Germinal center (tissue), 1 donor: ENCODE measurements at places on chromosomes 12 and 14.

DNA sequence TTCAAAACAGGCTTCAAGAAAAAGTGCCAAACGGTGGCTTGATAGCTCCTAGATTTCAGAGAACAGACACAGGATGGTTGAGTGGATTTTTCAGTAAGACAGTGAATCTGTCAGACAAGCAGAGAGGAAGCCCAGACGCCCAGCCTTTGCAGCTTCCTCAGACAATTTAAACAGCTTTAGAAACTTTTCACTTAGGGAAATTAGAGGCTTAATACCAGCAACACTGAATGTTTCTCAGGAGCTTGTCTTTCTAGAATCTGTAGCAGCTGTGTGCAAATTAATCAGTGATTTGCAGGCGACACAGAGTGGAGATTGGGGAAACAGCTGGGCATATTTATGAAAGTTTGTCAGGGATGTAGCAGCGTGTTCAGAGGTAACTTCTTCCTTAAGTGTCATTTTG, 362.1 kb downstream of the GALC start:
- no peak for DNase-seq

- peak; percentile 26 for DNase-seq
Observed at GRCh38 chr14:65414961-65415589, 2.5 kb downstream of the FUT8 start.

DNA sequence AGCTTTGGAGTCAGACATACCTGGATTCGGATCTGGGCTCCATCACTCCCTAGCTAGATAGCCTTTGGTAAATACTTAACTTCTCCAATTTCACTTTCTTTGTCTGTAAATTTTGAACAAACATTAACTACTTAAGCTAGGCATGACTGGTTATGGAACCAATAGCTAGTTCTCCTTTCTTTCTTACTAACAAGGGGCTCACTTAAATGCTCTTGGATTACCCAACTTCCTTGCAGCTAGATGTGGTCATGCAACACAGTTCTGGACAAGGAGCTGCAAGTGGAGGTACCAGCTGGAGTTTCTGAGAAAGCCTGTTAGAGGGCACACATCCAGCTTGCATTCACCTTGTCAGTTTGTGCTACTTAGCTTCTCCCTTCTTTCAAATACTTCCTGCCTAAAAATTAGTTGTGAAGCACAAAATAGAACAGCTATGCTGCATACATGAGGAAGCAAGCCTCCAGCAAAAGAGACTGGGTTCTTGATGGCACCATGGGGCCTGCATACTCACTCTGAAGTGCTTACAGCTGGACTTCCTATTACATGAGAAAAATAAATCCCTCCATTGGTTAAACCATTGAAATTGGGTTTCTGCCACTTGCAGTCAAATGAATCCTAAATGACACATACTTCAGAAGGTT, 210.1 kb upstream of the EEA1 start:
- peak; percentile 50 for DNase-seq

DNA sequence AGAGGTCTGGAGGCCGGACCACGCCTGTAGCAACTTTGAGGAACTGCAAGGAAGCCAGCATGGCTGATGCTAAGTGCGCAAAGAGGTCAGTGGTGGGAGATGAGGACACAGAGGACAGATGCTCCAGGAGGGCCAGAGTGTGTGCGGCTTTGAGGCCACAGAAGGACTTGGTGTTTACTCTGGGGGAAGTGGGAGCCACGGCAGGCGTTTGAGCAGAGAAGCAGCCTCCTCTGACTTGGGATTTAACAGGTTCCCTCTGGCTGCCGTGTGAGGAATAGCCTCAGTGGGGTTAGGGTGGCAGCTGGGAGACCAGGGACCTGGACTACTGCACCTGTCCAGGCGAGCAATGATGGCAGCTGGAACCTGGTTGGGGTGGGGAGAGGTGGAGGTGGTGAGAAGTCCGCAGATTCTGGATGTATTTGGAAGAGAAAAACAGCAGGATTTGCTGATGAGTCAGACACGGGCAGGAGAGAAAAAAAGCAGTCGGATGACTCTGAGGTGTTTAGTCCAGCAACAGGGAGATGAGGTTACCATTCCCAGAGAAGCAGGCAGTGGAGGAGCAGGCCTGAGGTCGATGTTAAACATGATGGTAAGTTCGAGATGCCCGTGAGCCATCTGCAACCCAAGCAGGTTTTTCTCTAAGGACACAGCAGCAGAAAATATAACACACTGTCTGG, 143.5 kb downstream of the SCARB1 start:
- DNase-seq: no peak

GRCh38 chr14:28057359-28058296, 709.0 kb upstream of the FOXG1 start:
- DNase-seq: no peak

DNA sequence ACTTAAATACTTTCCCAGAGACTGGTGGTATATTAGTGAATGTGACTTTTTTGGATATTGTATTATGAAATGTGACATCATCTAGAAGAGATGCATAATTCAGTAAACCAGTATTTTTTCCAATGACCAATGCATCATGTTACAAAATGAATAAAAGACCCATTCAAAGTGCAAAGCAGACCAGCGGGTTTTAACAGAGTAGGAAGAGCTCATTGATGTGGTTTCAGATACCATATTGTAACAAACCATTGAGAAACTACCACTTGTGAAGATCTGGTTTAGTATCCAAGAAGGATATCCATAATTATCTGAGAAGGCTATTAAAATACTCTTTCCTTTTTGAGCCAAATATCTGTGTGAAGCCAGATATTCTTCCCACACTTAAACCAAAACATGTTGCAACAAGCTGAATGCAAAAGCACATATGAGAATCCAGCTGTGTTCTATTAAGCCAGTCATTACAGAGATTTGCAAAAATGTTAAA, 47.7 kb downstream of the MVK start:
- no peak for DNase-seq

- no peak for DNase-seq
Observed at GRCh38 chr14:26328791-26329190, 269.0 kb downstream of the NOVA1 start.

DNA sequence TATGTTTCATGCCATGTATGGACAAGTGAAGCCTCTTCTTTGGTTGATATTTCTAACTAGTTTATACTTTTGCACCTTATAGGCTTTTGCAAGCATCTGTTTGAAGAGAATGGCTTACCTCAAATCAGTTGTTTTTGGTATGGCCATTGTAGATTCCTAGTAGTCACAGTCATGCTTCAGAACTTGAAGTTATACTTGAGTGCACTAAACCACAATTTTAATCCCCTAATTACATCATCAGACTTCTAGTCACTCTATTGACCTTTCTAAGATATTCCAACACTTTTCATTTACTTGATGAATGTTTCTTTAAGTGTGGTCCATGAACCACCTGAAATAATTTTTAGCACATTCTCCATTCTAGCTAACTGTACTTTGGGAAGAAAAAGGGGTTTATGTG, 18.6 kb upstream of the KLRB1 start:
- DNase-seq: no peak

GRCh38 chr12:85468356-85469157, 188.5 kb downstream of the ALX1 start:
- DNase-seq: peak; percentile 11

- DNase-seq: no peak
Observed at GRCh38 chr12:93244514-93245077, 133.1 kb upstream of the NUDT4 start.

- no peak for DNase-seq
Observed at GRCh38 chr14:32377046-32377646, 48.0 kb downstream of the AKAP6 start.

- DNase-seq: peak; percentile 51
Observed at GRCh38 chr12:44000309-44000952, 164.6 kb downstream of the TMEM117 start.

- DNase-seq: no peak
Observed at GRCh38 chr14:70884595-70885342, 22.5 kb upstream of the PCNX1 start.

DNA sequence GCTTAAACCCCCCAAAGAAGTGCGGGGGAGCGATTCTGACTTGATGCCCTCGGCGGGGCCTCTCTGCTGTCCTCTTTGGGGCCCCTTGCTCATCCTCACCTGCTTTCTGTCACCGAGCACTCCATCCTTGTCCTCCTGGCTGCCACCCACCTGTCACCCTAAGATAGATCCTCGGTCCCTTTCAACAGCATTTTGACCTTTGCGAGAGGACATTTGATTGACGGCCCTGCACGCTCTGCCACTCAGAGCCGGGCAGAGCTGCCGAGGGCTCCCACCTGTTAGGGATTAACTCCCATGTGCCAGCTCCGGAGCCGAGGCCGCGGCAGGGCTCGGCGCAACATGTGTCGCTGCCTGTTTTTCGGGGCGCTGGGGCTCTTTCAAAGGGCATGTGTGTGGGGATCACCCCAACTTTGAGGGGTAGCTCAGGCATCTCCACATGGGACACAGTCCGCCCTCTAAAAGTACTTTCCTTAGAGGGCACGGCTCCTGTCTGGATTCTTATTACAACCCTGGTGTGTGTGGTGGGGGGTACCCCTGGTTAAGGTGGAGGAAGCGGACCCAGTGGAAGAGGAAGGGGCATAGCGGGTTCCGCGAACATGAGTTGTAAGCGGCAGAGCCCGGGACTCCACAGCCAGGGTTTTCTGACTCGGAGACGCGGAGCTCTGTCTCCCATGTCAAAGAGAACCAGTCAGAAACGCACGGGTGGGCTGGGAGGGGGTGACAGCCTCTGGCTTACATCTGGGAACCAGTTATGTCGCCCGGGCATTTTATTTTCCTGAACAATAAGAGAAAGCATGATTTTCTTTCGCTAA, 811 bp upstream of the MEG3 start:
- no peak for DNase-seq

DNA sequence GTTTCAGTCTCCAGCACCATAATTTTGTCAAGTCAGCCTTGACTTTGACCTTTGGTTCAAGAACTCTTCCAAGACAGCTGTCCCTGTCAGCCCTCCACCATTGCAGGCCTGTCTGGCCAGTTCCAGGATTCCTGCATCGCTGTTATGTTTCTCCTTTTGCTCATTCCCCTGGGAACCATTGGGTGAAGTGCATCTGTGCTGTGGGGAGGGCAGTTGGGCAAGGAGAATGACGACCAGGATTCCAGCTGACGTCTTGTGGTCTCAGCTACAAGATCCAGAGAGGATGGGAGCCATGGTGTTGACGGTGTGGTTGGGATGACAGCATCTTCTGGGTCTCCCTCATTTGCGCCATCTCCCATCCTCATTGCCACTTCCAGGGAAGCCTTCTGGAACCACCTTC, 45.9 kb upstream of the SLC24A4 start:
- no peak for DNase-seq
